ENCODE measurements at places on chromosomes 4 and X.

- no peak for DNase-seq
Measured at GRCh38 chrX:48864210-48864609, 28.8 kb upstream of the PCSK1N start.

DNA sequence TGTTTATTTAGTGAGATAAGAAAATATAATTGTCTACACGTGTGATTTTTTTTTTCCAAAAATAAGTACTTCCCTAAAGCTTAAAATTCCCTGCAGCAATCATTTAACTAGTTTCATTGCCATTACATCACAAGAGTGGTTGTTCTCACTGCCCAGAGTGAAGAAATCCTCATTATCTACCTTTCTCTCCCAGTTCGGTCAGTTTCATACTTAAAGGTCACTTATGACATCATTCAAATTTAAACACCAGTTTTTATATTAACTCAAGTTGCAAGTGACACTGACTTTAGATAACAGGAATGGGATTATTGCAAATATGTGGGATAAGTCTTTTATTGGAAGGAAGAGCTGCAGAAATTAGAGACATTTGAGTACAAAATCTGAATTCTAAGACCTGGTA, 1699.8 kb upstream of the IGFBP7 start:
- DNase-seq: no peak

GRCh38 chr4:129358571-129358970, 262.6 kb downstream of the C4orf33 start:
- DNase-seq: no peak

DNA sequence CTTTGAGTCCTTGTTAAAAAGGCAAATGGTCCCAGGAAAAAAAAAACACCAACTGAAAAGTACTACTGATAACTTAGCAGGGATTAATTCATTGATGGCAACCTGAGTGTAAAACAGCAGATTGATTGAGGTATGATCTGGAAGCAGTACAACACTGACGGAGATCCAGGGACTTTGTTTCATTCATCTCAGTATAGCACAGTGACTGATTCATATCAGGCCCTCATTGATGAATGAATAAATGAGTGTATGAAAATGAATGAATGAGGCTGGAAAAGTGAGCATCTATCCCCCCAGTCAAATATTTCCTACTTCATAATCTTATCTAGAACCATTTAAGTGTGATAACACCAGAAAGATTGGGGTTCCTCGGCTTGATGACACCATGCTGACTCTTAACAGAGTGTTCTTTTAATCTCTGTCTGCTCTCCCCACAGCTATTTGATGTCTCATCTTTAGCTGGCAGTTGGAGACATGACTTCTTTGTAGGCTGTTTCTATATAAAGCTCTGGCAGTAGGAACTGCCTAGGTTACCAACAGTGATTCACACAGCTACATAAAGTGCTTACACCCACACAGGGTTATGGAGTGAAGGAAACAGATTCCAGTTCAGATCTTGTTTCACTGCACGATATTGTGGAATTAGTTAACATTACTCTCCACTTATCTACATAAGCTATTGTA, 18.6 kb upstream of the RNF128 start:
- DNase-seq: no peak

DNA sequence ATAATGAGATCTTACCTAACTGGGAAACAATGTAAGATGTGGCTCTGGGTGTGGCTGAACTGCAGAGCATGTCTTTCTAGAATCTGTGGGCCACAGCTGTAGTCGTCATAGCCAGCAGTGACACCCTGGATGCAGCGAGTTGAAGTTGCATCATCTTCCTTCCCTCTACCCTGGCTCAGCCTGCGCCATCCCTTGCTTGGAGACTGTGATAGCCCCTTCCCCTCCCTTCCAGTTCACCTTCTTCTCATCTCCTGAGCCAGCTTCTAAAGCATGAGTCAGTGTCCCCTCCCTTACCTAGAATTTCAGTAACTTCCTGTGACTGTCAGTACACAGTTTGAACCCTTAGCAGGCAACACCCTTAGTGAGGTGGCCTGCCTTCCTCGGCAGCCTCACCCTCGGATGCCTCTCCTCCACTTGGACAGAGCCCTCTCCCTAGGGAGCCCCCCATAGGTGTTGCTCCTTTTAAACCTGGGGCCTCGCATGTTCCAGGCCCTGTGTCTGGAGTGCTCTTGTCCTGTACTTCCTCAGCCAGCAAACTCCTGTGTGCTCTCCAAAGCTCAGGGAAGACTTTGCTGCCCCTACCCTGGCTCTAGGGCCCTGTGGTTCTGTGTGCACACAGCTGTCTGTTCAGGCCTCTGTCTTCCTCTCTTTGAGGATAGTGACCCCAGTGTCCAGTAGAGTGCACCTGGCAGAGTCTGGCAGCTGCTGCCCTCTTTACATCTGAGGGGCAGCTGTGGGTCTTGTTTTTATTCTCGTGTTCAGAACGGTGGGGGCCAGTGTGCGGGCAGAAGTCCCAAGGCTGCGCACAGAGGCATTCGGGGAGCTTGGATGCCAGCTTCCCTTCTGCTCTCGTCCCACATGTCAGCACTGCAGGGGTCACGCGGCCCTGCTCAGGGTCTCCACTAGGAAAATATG, 43.7 kb upstream of the TADA2B start:
- DNase-seq: no peak

- no peak for DNase-seq
Measured at GRCh38 chr4:164765096-164765495, 11.2 kb downstream of the SMIM31 start.

DNA sequence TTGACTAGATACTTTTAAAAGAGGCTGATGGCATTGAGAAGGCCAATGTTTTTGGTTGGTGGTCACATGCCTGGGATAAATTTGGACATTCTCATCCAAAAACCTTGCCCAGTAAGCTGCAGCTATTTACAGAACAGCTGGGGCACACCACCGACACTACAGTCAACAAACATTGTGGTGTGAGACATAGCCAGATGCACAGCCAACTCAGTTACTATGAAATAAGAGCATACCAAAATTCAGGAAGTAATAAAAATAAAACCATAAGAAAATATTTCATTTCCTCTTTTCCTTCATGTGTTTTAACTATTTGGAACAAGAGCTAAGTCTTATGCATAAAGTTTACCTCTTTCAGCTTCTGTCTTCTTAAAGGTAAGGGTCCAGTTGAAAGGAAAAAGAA, 8.8 kb downstream of the PPM1K start:
- DNase-seq: no peak
